Thymus (tissue), 14 donors: ENCODE measurements at places on chromosomes 1 and 21. TPM values are rescaled to one million over a fixed set of nuclear protein-coding genes. Genes with fewer than 3 reads are reported as not detected.

The RAB7B gene
- 8.6 TPM for total RNA-seq

The ADAM30 gene
- total RNA-seq, result not detected

The PLA2G2D gene
- total RNA-seq, result 0.52 TPM

The SLC66A1 gene
- total RNA-seq, result 5.8 TPM

The SLC25A33 gene
- 4.6 TPM for total RNA-seq
